ENCODE measurements at places on chromosomes 3 and 15. TPM values are rescaled to one million over a fixed set of nuclear protein-coding genes. Genes with fewer than 3 reads are reported as not detected.

Gene ZNF80
- polyA plus RNA-seq, result 0.03 TPM

DNA sequence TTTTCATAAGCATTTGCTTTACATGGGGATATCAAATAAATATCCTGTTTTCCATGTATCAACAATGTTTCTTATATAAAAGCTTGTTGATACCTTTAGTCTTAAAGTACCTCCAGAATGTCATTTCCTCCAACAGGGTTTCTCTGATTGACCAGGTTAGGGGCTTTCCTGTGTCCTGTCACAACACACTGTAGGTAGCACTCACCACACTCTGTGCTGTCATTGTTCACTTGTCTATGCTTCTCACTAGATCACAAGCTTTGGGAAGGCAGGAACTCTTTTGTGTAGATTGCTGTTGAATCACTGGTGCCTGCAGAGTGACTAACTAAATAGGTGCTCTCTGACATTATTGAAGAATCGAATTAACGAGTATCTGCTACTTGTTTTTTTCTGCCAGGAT, 49.8 kb downstream of the USP50 start:
- DNase-seq, result no peak

Gene INSYN1
- polyA plus RNA-seq, result 0.68 TPM

DNA sequence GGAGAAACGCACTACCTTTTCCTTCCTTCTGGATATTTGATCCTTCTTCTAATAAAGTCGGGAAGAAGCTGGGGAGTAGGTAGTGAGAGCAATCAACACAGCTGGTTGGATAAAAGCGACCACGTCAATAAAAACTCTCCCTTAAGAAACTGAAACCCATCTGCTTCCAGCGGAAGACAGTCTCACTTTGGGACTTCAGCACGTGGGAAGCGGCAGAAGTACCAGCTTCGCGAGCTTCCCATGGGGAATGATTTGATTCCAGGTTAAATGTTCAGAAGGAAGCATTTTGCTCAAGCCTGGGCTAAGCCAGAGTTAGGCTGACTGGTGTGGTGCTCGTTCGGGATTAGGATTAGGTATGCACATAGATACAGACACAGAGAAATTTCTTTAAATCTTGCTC, 262.3 kb upstream of the LYSMD4 start:
- DNase-seq, result no peak

Gene DOCK3
- polyA plus RNA-seq, result 6.0 TPM

DNA sequence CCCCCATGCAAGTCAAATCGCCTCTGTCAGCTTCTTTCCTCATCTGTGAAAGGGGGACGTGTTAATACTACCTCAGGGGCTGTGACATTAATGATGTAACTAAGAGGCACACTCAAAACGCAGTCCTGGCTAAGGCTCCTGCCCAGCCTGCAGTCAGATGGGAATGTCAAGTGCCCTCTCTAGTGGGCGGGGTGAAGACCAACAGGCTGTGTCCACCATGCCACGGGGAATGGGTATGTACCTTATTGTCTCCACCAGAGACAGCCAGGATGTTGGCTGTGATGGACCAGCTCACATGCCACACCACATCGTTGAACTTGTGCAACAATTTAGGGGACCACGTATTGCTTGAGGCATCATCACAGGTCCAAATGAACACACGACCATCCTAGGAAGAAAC, 11.0 kb upstream of the GHRL start:
- DNase-seq, result no peak

- peak; percentile 43 for DNase-seq
These were observed 28.3 kb downstream of the ALS2CL start for GRCh38 chr3:46664971-46665762.

Data from adrenal gland (tissue), 19 donors.